WTC11 (cell line): ENCODE measurements at places on chromosomes 4 and X. TPM values are rescaled to one million over a fixed set of nuclear protein-coding genes. Genes with fewer than 3 reads are reported as not detected.

Gene CENPVL1
- 3.1 to 3.7 TPM (median 3.5 TPM) in 3 replicates for total RNA-seq

Gene GBA3
- total RNA-seq: 0.09 TPM in 2 of 3 replicates, not detected in the other

Gene CNGA1
- total RNA-seq: 0.50 to 1.9 TPM (median 1.1 TPM) in 3 replicates

DNA sequence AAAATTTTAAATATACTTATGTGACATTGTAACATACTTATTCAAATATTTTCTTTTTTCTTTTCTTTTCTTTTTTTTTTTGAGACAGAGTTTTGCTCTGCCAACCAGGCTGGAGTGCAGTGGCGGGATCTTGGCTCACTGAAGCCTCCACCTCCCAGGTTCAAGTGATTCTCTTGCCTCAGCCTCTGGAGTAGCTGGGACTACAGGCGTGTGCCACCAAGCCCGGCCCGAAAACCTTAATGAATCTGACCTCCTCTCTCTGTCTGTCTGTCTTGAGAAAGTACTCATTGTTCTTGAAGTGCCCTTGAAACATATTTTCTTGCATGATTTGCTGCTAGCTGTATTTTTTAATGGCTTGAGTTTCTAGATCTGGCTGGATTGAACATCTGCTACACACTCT, 136.8 kb downstream of the ANAPC4 start:
- no peaks in the 10 kb centered on the region for H3K36me3 ChIP-seq
- no peak overlapping the region for H3K4me3 ChIP-seq
- H3K27me3 ChIP-seq: peaks cover 7% of the 10 kb centered on the region; the same call in 1 of the 2 replicates
- H3K4me1 ChIP-seq: no peaks in the 10 kb centered on the region
- no peak overlapping the region for H3K27ac ChIP-seq
- DNase-seq: no peak

GRCh38 chr4:108458681-108459080, 161.7 kb upstream of the RPL34 start:
- DNase-seq: no peak
- no peak overlapping the region for H3K4me3 ChIP-seq
- no peaks in the 10 kb centered on the region for H3K36me3 ChIP-seq

- peaks cover 10% of the 10 kb centered on the region for H3K4me1 ChIP-seq
- 0 out of 2 replicates have a peak, but pooled peaks cover 3% of the 10 kb centered on the region for H3K36me3 ChIP-seq
- no peak for DNase-seq
- H3K27me3 ChIP-seq: no peaks in the 10 kb centered on the region
- H3K4me3 ChIP-seq: no peak overlapping the region
Measured at GRCh38 chr4:66034262-66034661, 364.0 kb upstream of the EPHA5 start.

- no peaks in the 10 kb centered on the region for H3K27me3 ChIP-seq
- H3K27ac ChIP-seq: no peak overlapping the region
- no peaks in the 10 kb centered on the region for H3K36me3 ChIP-seq
- H3K4me1 ChIP-seq: peaks cover 10% of the 10 kb centered on the region
Measured at GRCh38 chr4:127236889-127237288, 395.9 kb upstream of the INTU start.

- no peak for DNase-seq
- H3K4me3 ChIP-seq: no peak overlapping the region
- peaks cover 39% of the 10 kb centered on the region for H3K4me1 ChIP-seq
- H3K27me3 ChIP-seq: peaks cover 6% of the 10 kb centered on the region; the same call in 1 of the 2 replicates
- no peak overlapping the region for H3K27ac ChIP-seq
- H3K36me3 ChIP-seq: no peaks in the 10 kb centered on the region
Measured at GRCh38 chr4:76616526-76616925, 181.5 kb downstream of the SHROOM3 start.

DNA sequence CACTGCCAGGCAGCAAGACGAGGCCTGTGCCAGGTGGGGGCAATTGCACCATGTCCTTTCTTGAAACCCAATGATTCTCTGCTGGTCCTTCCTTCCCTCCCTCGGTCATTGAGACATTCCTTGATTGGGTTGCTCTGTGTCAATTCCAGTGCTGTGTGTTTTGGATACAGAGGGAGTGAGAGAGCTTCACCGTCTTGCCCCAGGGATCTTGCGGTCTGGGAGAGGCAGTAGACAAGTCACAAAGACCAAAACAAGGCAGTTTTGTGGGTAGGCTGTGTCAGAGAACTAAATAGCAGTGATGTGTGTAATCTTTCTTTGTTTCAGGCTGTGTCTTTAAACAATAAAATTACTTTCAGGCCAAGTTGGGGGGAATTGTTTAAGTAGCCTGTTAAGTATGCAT, 38.8 kb upstream of the TADA2B start:
- H3K27ac ChIP-seq: no peak overlapping the region
- no peak for DNase-seq

- no peak overlapping the region for H3K4me3 ChIP-seq
- peaks cover 17% of the 10 kb centered on the region for H3K36me3 ChIP-seq
- no peak overlapping the region for H3K27ac ChIP-seq
- 0 out of 2 replicates have a peak, but pooled peaks cover 2% of the 10 kb centered on the region for H3K27me3 ChIP-seq
- no peak for DNase-seq
Measured at GRCh38 chr4:41294445-41295062, 37.8 kb downstream of the UCHL1 start.

GRCh38 chrX:115362334-115363095, 73.0 kb downstream of the LUZP4 start:
- H3K27me3 ChIP-seq: peaks cover 18% of the 10 kb centered on the region
- DNase-seq: no peak
- H3K27ac ChIP-seq: no peak overlapping the region
- H3K4me3 ChIP-seq: no peak overlapping the region
- no peaks in the 10 kb centered on the region for H3K4me1 ChIP-seq

- H3K4me1 ChIP-seq: peaks cover 14% of the 10 kb centered on the region
- no peaks in the 10 kb centered on the region for H3K36me3 ChIP-seq
- H3K27me3 ChIP-seq: no peaks in the 10 kb centered on the region
- no peak overlapping the region for H3K27ac ChIP-seq
- no peak overlapping the region for H3K4me3 ChIP-seq
- no peak for DNase-seq
Measured at GRCh38 chr4:14269824-14270223, 642.3 kb upstream of the BOD1L1 start.
